SHP77 (cell line): ENCODE measurements at places on chromosomes 1 and 21.

- DNase-seq: no peak
Measured at GRCh38 chr1:39852876-39853275, 30.4 kb downstream of the TRIT1 start.

GRCh38 chr1:110243574-110243973, 33.5 kb downstream of the KCNC4 start:
- DNase-seq: peak; percentile 42

GRCh38 chr21:46622226-46622625, 13.2 kb upstream of the PRMT2 start:
- no peak for DNase-seq

DNA sequence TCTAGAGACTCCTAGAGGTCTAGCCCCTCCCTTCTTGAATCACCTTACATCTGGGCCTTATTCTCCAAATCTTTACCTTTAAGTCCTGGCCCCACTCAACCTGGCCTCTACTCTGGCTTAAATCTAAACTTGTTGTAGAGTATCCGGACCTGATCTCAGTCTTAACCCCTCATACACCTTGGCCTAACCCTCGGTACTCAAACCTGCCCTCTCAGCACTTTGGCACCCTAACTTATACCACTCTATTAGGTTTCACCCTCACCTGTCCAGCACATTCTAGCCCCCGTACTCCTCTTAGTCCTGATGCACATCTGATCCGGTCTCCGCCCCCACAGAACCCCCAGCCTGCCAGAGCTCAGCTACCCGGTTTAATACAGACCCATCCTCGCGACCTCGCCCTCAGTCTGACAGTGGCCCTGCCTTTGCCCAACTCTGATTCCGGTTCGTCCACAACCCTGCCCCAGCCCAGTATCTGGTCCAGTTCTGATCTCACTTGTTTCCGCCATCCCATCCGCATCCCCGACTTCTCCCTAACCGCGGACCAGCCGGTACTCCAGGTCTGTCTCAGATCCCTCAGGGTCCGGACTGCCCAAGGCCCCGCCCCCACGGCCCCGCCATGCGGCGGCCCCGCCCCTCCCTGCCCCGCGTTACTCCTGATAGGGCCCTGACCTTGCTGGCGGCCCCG, 1.5 kb downstream of the TRIM62 start:
- no peak for DNase-seq

DNA sequence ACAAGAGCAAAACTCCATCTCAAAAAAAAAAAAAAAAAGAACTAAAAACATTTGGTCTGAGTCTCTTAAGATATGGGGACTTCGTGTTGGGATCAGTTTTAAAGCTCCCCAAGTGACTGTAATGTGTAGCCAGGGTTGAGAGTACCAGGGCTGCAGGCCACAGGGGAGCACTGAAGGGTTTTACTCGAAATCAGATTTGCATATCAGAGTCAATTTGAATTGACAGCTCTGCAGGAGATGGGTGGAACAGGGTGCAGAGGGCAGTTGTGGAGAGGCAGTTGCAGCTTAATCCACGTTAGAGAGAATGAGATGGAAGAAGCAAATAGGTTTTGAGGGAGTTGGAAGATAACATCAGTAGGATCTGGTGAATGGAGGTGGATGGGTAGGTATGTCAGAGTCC, 20.6 kb upstream of the ELOA start:
- no peak for DNase-seq

DNA sequence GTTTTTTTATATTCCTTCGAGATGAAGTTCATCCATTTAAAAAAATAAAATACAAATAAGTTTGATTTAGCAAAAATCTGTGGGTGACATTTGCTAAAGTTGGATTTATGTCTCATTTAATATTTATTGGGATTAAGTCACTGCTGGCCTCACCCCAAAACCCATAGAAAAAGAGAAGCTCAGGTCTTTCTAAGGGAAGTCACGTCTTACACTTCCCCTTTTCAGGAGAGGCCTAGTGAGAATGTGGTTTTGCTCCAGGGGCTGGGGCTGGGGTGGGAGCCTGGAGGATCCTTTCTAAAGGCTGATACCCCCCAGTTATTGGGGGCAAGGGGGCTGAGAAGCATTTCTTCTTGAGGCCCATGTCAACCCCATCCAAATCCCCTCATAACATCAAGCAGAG, 300.3 kb downstream of the DSCAM start:
- no peak for DNase-seq

GRCh38 chr1:101069158-101069557, 43.6 kb upstream of the DPH5 start:
- DNase-seq: no peak

DNA sequence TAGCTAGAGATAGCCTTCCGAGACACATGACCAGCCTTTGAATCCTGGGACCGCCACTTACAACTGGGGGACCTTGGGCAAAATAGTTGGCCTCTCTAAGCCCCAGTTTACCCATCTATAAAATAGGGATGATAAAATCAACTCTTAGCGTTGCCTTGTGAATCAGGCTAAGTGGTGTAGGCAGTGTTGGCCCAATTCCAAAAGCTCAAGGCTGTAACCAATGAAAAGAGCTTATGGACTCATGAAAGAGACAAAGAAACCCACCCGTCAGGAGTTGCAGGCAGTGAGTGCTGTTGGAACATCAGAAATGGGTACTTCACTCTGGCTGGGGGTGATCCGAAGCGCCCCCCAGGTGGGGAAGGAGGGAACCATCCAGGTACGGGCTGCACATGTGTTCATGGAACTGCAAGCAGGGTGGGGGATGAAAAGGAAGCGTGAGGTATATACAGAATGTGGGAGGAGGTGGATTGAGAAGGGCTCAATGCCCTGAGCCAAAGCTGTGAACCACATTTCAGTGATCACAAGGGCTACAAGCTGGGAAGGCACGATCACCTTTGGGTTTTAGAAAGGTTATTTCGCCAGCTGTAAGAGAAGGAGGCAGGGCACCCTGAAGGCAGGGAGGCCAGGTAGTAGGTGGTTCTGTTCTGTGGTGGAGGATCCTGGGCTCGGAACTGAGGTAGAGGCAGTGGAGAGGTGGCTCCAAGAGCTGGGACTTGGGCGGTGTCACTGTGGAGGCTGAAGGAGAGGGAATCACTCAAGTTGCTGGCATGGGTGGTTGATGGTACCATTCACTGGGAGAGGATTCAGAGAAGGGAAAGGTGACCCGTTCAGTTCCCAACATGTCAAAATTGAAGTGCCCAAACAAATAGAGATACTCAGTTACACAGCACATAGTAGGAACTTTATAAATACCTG, 11.4 kb upstream of the KIAA1614 start:
- DNase-seq: no peak

DNA sequence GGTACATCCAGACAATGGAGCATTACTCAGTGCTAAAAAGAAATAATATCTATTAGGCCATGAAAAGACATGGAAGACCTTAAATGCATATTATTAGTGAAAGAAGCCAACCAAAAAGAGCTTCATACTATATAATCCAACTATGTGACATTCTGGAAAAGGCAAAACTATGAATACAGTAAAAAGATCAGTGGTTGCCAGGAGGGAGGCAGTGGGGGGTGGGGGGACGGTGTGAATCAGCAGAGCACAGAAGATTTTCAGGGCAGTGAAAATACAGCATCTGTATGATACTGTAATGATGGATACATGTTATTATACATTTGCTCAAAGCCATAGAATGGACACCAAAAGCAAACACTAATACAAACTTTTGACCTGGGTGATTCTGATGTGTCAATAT, 339.4 kb upstream of the SNX7 start:
- no peak for DNase-seq

- DNase-seq: no peak
Measured at GRCh38 chr1:201008666-201009360, 14.7 kb downstream of the KIF21B start.

- no peak for DNase-seq
Measured at GRCh38 chr1:183061194-183061593, 38.0 kb downstream of the LAMC1 start.
